ENCODE measurements at places on chromosomes 7 and 10. TPM values are rescaled to one million over a fixed set of nuclear protein-coding genes. Genes with fewer than 3 reads are reported as not detected.

DNA sequence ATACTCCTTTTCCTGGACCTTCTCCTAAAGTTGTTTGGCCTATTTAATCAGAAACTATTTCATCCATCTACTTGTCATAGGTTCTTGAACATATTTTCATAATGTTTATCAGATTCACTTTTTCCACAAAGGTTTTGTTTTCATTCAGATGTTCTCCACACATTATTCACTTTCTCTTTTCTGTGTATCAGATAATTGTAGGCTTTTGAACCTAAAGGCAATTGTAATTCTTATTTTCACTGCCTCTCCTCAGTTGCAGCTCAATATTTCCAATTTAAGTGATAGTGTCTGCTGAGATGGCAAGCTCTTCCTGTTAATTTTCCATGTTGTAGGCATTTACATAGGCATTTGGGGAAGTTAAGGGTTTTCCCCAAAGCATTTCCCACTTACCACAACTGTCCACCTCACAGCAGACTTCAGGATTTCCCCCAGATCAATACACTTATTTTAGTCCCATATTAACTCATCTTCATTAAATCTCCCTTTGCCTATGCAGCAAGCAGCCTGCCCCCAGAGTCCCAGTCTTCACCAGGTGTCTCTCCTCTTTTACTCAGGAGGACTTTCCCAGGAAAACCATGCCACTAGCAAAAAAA is 12.3 kb upstream of the IKZF1 start:
- no peak overlapping the region for H3K4me3 ChIP-seq
- no peak for DNase-seq
- H3K4me1 ChIP-seq, result no peaks in the 10 kb centered on the region
- no peaks in the 10 kb centered on the region for H3K27me3 ChIP-seq
- no peak overlapping the region for H3K27ac ChIP-seq
- no peaks in the 10 kb centered on the region for H3K36me3 ChIP-seq

- no peaks in the 10 kb centered on the region for H3K27me3 ChIP-seq
- H3K4me1 ChIP-seq, result peaks cover 6% of the 10 kb centered on the region
- H3K36me3 ChIP-seq, result no peaks in the 10 kb centered on the region
- H3K4me3 ChIP-seq, result peak overlapping the region; percentile 90
- H3K27ac ChIP-seq, result peak overlapping the region; percentile 87
- DNase-seq, result peak; percentile 91
Observed at GRCh38 chr10:19815731-19816410, 361 bp upstream of the PLXDC2 start.

DNA sequence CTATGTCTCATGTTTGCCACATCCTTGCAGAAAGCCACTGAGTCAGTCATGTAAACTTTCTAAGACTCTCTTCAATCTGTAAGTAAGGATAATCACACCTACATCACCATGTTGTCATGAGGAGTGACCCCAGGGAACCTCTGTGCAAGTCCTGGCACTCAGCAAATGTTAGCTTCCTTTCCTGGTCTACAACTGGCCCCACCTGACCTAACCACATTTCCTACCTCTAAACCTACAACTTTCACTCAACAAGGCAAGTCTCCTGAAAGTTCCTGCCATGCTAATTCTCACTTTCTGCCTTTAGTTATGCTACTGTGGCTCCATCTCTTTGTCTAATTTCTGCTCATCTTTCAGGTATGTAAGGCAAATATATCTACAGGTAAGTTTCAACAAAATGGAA is 72.3 kb upstream of the SEM1 start:
- no peaks in the 10 kb centered on the region for H3K36me3 ChIP-seq
- no peak for DNase-seq
- no peak overlapping the region for H3K4me3 ChIP-seq
- H3K4me1 ChIP-seq, result no peaks in the 10 kb centered on the region

- no peak overlapping the region for H3K27ac ChIP-seq
- DNase-seq, result no peak
- no peaks in the 10 kb centered on the region for H3K27me3 ChIP-seq
- no peaks in the 10 kb centered on the region for H3K4me1 ChIP-seq
- no peak overlapping the region for H3K4me3 ChIP-seq
- H3K36me3 ChIP-seq, result no peaks in the 10 kb centered on the region
Observed at GRCh38 chr7:19464241-19464640, 244.6 kb downstream of the POLR1F start.

DNA sequence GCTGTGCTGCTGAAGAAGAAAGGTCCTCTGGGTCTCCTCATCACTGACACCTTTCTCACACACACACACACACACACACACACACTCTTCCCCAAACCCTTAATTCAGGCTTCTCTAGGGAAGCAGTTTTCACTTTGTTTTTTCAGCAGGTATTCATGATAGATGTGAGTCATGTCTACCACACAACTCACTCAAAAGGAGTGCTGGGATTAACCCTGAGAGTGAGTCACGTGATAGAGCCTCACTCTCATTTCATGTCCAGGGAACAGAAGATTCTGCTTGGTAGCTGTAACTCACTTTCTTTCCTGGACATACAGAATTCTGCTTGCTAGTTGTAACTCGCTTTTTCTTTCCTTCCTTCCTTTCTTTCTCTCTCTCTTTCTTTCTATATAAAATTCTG is 45.4 kb downstream of the VIM start:
- no peak overlapping the region for H3K4me3 ChIP-seq
- H3K4me1 ChIP-seq, result no peaks in the 10 kb centered on the region
- H3K27me3 ChIP-seq, result no peaks in the 10 kb centered on the region
- no peak for DNase-seq
- no peak overlapping the region for H3K27ac ChIP-seq

DNA sequence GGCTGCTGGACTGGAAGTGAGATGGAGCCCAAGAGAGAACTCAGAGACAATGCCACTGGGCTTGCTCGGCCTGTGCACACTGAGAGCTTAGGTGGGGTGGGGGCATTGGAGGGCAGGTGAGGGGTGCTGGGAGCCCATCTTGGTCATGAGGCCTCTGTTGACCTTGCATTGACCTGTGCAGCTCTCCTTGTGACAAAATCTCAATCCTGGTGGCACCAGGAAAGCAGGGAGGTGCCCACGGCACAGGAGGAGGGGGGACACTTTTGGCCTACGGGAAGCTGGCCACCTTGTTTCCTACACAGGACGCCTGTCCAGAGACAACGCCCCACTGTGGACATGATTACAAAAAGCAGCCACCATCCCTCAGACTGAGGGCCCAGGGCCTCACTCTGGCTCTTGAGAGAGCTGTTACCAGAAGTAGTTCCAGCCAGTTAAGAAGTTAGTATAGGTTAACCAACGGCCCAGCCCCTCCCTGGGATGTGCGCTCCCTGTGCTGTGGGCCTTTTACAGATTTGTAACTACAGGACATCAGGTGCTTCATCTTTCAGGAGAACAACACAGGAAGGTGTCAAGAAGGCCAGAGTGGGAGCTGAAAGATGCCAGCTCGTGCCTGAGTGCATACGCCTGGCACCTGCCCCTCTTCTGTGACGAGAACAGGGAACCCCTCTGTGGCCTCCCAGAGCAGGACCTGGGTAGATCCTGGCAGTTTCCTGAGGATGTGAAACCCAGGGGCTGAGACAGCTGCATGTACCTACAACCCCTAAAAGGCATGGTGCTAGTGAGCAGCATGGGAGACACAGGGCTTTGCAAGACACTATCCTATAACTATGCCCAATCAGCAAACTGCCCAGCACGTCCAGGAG is 10.3 kb downstream of the PKD1L1 start:
- no peaks in the 10 kb centered on the region for H3K27me3 ChIP-seq
- no peak overlapping the region for H3K27ac ChIP-seq
- peaks cover 24% of the 10 kb centered on the region for H3K4me1 ChIP-seq
- DNase-seq, result no peak
- no peaks in the 10 kb centered on the region for H3K36me3 ChIP-seq
- no peak overlapping the region for H3K4me3 ChIP-seq

- no peaks in the 10 kb centered on the region for H3K27me3 ChIP-seq
- no peaks in the 10 kb centered on the region for H3K4me1 ChIP-seq
- H3K36me3 ChIP-seq, result no peaks in the 10 kb centered on the region
Observed at GRCh38 chr10:117865945-117866344, 180.8 kb downstream of the RAB11FIP2 start.

DNA sequence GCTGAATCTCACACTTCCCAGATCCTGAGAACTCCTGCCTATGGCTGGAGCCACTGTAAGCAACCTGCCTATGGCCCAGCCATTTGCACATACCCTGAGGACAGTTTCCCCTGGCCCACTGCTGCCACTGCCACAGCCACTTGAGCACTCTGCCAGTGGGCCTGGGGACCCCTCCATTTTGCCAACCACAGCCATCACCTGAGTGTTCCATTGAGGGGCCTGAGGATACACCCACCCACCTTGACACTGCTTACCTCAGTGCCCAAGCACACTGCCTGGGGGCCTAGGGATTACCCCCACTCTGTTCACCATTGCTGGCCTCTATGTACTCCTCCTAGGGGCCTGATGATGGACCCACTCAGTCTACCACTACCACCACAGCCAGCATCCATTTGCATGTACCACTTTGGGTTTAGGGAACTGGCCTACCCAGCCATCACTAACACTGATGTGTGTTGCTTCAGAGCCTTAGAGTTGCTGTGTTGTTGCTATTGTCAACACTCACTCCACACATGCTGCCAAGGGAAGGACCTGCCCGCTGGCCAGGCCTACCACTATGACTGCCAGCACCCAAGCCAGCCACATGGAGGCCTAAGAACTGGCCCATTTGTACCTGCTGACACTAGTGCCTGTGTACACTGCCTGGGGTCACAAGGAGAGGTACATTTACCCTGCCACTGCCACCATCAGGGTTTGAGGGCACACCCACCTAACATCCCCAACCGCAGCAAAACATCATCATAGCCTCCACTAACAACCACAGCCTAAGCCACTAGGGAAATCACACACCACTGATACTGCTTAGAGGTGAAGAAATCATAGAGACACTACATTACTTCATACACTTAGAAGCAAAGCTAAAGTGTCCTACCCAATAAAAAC is 45.9 kb upstream of the ANTXRL start:
- H3K4me1 ChIP-seq, result no peaks in the 10 kb centered on the region
- peak; percentile 2 for DNase-seq
- H3K4me3 ChIP-seq, result no peak overlapping the region
- H3K27me3 ChIP-seq, result no peaks in the 10 kb centered on the region

DNA sequence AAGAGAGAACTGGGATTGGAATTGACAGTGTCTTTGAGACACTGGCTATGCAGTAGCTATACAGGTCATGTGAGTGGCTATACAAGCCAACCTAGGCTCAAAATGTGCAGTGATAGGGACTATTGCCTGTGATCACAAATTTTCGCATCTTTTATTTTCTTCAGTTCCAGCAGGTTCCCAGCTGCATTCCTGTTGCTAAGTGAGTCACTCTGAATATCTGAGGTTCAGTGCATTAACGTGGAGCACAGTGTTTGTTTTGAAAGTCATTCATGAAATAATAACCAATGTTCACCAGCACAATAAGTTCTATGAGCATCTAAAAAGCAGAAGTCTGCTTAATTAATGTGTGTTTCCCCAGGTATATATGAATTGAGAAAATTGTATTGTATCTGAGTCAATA is 1236.0 kb upstream of the CELF2 start:
- no peaks in the 10 kb centered on the region for H3K36me3 ChIP-seq
- no peak overlapping the region for H3K27ac ChIP-seq
- DNase-seq, result no peak
- H3K27me3 ChIP-seq, result no peaks in the 10 kb centered on the region
- H3K4me3 ChIP-seq, result no peak overlapping the region

DNA sequence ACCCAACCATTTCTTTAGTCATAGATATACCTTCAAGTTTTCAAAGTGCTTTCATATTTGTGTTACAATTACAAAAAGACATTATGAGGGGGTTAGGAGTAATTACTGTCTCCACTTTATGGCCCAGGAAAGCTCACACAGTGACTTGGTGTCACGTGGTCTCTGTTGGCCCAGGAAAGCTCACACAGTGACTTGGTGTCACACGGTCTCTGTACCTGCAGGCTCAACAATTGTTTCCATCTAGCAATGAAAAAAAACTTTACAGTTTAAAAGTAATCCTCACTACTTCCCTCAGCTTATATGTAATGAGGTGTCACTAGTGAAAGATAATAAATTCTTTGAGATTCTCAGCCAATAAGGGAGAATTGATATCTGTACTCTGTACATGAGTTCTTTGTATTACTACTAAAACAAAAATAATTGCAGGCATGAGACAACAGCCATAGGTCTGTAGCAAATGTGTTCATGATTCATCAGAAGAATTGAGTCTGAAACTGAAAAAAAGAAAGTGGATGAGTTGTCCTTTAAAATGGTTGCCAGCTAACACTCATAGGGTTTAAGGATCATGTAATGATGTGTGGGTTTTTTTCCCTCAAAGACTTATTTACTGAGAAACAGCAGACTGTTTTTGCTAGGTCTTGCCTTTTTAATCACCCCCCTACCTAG is 10.9 kb downstream of the OGDH start:
- peaks cover 52% of the 10 kb centered on the region for H3K4me1 ChIP-seq
- H3K4me3 ChIP-seq, result no peak overlapping the region

- DNase-seq, result no peak
- H3K4me1 ChIP-seq, result no peaks in the 10 kb centered on the region
- H3K27me3 ChIP-seq, result no peaks in the 10 kb centered on the region
Observed at GRCh38 chr7:30612658-30613265, 18.1 kb downstream of the GARS1 start.

KCP gene
- 1.1 TPM for total RNA-seq

CHAT gene
- total RNA-seq, result not detected

PARP12 gene
- 130 TPM for total RNA-seq

GBX1 gene
- total RNA-seq, result not detected

AVPI1 gene
- 25.2 TPM for total RNA-seq

CPA5 gene
- total RNA-seq, result not detected

All from upper lobe of left lung (tissue), 6 donors.